ENCODE measurements at places on chromosomes 7 and 10.

DNA sequence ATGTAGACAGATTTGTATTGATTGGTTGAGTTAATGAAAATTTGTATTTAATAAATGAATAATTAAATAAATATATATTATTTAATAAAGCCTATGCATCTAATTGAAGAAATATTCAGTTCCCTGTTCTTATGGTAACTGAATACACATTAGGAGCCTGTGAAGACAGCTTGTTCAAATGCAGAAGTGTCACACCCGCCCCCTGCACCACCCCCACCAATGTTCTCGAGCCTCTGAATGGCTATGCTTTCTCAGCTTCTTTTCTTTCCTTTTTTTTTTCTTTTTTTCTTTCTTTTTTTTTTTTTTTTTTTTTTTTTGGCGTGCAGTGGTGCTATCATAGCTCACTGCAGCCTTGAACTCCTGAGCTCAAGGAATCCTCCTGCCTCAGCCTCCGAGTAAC, 38.3 kb upstream of the PARD3 start:
- no peak for DNase-seq

GRCh38 chr10:61244261-61244775, 208.9 kb downstream of the TMEM26 start:
- DNase-seq, result no peak

DNA sequence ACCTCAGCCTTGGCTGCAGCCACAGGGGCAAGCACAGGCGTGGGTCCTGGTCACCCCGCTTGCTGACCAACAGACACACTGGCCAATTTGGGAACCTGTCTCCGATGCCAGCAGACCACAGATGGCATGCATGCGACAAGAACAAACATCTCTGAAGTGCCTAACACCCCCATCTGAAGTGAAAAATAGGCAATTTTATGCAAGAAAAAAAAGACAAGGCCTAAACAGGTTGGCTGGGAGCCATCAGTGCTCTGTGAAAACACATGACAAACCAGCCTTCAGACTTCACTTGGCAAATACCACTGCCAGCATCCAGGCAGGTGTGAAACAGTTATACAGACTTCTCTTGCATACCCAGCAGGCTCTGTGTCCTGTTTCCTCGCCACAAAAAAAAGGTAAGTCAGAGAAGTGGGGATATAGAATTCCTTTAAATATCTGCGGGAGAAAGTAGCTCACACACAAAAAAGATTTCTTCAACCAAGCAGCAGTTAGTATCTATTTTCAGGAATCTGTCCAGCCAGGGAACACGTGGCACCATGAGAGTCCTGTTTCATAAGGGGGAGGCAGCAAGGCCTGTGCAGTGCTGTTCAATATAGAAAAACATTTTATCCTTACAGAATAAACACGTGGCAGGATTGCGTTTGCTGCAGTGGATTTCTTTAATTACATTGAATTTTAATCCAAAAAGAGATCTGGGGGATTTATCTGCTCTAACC, 293.4 kb upstream of the MKLN1 start:
- DNase-seq, result no peak

DNA sequence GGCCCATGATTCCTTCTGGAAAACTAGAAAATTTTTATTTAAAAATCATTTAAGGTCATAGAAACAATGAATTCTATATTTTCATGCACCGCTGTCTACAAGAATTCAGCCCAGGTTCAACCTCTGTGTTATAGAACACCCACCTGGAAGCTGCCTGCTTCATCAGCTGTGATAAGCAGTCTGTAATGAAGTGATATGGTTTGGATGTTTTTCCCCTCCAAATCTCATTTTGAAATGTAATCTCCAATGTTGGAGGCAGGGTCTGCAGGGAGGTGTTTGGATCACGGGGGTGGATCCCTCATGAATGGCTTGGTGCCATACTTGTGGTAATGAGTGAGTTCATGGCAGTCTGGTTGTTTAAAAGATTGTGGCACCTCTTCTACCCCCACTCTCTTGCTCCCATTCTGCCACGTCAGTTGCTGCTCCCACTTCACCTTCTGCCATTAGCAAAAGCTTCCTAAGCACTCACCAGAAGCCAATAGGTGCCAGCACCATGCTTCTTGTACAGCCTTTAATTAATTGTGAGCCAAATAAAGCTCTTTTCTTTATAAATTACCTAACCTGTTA, 55.6 kb downstream of the MRPL32 start:
- no peak for DNase-seq

- no peak for DNase-seq
Measured at GRCh38 chr10:110818311-110819256, 53.1 kb upstream of the PDCD4 start.

GRCh38 chr7:140966561-140967233, 42.0 kb upstream of the BRAF start:
- DNase-seq, result no peak

- no peak for DNase-seq
Measured at GRCh38 chr10:61059636-61060035, 115.7 kb upstream of the RHOBTB1 start.

DNA sequence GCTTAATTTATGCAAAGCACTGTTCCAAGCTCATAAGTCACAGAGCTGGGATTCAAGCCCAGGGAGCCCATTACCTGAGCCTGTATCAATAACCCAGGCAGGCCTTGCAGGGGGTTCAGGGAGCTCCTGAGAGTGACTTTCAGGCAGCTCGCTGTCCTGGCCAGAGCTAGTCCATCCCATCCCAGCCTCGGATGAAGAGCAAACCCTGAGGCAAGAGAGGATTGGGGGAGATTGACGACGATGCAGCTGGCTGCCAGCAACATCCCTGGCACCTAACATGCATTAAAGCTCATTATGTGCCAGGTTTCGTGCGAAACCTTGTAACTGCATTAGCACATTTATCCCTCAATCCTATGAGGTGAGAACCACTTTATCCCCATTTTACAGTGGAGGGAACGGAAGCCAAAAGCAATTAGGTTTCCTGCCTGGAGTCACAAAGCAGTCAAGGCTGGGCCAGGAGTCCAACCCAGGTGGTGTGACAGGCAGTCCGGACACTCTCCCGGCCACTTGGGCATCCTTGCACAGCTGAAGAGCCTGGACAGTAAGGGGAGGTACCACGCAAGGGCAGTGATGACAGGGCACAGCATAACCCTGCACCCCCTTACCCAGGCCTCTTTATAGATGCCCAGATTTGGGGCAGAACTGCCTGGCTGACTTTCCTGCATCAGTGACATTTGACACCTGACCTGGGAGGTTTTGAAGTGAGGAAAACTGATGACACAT, 129.8 kb upstream of the CHST15 start:
- DNase-seq, result no peak

DNA sequence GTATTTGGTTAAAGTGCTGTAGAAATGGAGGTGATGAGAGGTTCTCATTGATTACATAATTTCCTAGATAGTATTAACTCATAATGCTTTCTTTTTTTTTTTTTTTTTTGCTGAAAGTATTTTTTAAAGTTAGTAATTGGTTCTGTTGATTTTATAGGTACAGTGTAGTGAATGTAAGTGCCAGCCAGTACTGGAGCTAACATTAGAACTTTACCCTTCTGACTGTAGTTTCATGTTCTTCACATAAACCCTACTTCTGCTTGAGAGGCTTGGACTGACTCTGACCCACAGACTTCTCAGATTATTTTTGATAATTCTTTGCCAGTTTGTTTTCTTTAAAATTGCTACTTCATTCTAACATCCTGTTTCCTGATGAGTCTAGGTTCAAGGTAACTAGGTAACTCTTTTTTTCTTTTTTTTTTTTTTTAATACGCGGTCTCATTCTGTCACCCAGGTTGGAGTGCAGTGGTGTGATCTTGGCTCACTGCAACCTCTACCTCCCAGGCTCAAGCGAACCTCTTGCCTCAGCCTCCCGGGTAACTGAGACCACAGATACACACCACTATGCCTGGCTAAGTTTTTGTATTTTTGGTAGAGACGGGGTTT, 92.2 kb upstream of the OIT3 start:
- no peak for DNase-seq

GRCh38 chr7:102319671-102320070, 33.0 kb downstream of the SH2B2 start:
- no peak for DNase-seq

- no peak for DNase-seq
Measured at GRCh38 chr7:115319541-115319940, 397.6 kb downstream of the MDFIC start.

GRCh38 chr10:59814878-59815277, 61.6 kb upstream of the MRLN start:
- DNase-seq, result no peak

Data from C1 segment of cervical spinal cord (tissue), 14 donors.